Stimulated activated naive CD8-positive, alpha-beta T cell treated with anti-CD3 and anti-CD28 coated beads, Interleukin-15, amount 100 ng/mL, for 72 hours (primary cell): ENCODE measurements at places on chromosomes 5 and 9.

DNA sequence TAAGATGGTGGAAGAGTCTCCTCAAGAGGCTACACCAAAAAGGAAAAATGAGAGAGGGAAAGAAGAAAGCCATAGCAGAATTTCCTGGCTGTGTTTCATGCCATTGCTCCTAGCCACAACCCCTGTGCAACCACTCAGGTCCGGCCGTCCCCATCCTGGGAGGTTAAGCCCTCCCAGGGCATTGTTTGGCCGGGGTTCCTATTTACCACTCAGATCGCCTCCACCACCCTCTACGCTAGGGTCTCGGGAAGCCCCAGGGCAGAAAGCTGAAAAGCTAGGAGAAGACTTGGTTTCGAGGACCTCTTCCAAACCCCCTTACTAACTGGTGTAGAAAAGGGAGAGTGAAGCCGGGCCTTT lies 715 bp downstream of the RC3H2 start:
- DNase-seq = no peak

DNA sequence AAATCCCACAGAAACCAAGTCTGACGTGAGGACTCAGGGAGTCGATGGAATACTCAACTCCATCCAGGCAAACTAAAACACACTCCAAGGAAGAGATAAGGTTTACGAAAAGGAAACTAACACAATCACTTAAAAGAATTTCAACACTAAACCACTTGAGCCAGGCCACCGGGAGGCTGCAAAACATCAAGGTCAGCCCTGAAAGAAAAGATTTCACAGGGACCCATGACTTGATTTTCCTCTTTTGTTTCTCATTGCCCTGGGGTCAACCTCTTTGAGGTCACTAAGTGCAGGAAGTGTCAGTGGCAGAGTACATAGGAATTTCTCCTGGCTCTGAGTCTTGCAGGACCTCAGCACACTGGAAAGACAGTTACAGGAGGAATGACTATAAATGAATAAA lies 77.8 kb upstream of the TARS1 start:
- no peak for DNase-seq

DNA sequence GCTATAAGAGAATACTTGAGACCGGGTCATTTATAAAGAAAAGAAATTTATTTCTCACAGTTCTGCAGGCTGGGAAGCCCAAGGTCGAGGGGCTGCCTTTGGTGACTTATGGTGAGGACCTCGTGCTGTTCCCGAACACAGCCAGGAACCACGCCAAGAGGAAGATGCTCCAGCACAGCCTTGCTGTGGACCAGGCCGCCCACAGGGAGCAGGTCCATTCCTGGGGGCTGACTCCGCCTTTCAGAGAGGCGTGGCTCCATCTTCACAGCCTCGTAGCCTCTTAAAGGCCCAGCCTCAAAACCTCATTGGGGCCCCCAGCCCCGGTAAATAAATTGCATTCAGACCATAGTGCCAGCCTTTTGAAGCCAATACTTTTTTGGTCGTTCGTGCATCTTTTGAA lies 93.5 kb upstream of the CACNA1B start:
- no peak for DNase-seq

DNA sequence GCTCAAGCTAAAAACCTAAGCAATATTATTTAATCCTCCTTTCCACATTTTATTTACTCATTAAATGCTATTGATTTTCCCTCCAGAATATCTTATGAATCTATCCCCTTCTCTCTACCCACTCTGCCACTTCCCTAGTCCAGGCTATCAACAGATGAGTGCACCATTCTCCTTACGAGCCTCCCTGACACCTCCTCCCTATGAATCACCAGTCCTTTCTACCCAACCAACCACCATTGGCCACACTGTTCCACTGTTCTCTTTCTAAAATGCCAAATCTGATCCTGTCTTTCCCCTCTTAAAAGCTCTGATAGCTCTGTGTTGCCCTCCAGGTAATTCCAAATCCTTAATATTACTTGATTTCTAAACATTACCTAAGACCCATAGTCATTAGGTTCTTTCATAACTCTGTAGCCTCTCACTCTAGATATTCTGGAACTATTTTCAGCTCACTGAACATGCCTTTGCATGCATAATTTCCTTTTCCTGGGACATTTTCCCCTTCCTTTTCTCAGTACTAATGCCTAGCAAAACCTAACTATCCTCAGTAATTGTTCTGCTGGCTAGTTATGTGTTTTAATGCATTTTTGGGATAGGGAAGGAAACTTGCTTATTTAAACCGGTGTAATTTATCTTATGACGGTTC lies 126.3 kb downstream of the UNC13B start:
- DNase-seq = no peak

- no peak for DNase-seq
These were observed 2.4 kb downstream of the ATG12 start for GRCh38 chr5:115838885-115839518.

GRCh38 chr5:163439092-163439425 lies 1.7 kb downstream of the CCNG1 start:
- no peak for DNase-seq

GRCh38 chr5:83058726-83059125 lies 18.5 kb downstream of the TMEM167A start:
- DNase-seq = no peak

GRCh38 chr9:3292311-3292710 lies 233.5 kb downstream of the RFX3 start:
- DNase-seq = no peak

DNA sequence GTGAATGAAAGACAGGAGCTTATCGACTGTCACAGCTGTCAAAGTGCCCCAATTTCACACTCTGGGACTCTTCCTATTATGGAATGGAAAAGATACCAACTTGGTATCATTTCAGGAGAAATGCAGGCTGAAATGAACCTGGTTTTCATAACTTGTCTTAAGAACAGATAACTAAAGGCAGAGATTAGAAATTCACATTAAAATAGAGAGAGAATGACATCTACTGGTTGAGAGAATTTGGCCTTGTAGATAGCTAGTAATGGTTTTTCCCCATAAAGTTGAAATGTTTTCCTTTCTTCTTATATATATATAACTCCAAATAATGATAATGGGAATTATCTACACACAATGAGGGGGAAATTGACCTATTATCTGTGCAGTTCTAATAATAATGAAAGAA lies 600.2 kb upstream of the CCNG1 start:
- DNase-seq = no peak

- no peak for DNase-seq
These were observed 351.1 kb upstream of the RIOK2 start for GRCh38 chr5:97534166-97534565.

DNA sequence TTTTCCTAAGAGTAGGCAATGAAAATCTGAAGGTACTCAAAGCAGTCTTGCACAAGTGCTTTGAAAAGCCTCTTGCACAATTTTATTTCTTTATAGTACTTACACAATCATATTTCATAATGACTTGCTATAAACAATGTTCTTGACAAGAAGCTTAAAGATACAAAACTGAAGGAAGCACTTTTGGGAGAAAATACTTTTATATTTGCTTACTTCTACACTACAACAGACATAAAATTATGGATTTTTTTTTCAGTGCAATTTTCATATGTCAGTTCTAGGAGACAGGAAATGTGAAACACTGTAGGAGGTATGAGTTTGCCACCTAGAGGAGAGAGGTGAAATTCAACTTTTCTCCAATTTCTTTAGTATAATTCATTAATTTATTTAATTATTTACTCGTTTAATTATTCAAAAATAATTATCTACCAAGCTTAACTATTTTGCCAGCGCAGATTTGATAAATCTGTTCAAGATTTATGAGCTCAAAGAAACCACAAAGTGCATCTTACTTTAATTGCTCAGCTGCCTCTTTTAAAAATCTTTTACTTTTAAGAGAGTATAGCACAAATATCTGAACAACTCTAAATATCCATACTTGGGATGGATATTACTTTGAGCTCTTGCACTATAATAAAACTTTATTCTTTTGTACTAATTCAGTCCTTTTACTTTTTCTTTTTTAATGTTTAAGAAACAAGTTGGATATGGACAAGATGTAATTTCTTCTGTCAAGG lies 29.0 kb upstream of the CDKN2B start:
- no peak for DNase-seq

- DNase-seq = no peak
These were observed 450.5 kb downstream of the AGTPBP1 start for GRCh38 chr9:85291266-85291665.

DNA sequence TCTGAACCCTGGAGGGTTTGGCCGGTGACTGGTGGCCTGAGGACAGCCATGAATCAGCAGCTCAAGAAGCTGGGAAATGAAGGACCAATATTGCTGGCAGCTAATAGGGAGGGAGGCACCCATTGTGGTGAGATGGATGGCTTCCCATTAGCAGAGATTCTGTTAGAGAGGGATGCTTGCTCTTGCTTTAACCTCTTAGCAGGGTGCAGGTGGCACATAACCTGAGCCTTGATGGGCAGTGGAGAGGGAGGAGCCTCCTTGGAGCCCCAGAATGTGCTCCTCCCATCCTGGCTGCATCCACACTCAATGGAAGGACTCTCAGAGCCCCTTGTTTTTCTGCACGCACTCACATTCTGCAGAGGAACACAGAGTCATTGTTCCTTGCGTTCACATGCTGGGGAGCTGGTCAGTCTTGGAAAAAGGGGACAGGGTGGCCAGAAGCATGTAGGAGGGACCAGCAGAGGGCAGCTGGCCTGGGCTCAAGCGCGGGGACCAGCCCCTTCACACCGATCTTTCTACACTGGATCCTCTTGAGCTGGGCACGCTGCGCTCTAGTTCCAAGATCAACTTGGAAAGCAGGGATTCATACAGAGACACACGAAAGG lies 161.8 kb downstream of the MED10 start:
- no peak for DNase-seq

DNA sequence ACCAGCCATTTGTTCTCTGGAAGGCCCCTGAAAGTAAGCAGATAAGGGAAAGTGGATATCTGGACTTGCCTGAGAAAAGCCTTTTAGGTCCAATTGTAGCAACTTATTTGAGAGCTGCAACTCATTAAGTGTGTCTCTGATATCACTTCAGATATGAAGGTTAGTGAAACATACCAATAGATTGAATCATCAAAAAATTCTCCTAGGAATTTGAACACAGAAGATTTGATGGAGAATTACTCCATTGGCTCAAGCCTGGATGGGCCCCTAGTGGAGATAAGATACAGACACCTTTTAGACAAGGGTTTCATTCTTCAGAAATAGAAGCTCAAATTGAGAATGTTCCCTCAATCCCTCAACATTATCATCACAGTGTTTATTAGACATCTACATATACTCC lies 356.7 kb downstream of the NDUFS4 start:
- DNase-seq = no peak

GRCh38 chr9:38416461-38416860 lies 7.8 kb downstream of the IGFBPL1 start:
- DNase-seq = no peak

- DNase-seq = no peak
These were observed 157.5 kb upstream of the MAP1B start for GRCh38 chr5:71949772-71950171.

GRCh38 chr9:105357937-105358336 lies 89.9 kb upstream of the FSD1L start:
- peak; percentile 14 for DNase-seq

DNA sequence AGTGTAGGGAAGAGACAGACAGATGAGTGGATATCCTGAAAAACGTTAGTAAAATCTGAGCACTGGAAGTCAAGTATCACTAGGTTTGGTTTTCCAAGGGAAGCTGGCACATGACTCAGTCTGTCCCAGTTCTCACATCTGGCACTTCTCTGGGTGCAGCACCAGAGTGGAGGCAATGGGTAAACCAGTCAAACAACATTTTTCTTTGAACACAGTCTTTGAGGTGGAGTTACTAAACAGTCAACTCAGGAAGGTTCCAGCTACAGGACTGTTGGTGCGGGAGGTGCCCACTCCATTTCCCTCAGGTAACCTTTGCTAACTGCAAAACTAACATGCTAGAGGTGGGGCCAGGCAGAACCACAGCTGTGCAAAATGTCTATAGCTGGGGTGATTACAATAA lies 301.4 kb upstream of the RFX3 start:
- no peak for DNase-seq

DNA sequence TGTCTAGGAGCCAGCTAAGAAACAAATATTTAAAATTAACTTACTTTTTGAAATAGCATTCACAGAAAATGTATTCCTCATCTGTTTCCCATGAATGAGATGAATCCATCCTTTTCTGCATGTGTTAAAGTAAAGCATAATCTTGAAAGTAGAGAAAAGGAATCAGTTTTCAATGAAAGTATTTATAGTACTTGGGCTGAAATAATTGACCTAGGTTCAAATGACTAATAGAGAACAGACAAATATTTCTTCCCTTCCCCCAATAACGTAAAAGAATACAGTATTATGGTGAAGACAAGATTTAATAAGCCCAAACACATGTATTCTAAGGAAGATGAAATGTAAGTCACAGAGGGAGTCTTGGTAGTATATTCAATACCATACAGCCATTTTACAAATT lies 403.5 kb downstream of the ZNF608 start:
- no peak for DNase-seq

GRCh38 chr5:117682416-117682815 lies 1107.8 kb upstream of the SEMA6A start:
- DNase-seq = no peak

DNA sequence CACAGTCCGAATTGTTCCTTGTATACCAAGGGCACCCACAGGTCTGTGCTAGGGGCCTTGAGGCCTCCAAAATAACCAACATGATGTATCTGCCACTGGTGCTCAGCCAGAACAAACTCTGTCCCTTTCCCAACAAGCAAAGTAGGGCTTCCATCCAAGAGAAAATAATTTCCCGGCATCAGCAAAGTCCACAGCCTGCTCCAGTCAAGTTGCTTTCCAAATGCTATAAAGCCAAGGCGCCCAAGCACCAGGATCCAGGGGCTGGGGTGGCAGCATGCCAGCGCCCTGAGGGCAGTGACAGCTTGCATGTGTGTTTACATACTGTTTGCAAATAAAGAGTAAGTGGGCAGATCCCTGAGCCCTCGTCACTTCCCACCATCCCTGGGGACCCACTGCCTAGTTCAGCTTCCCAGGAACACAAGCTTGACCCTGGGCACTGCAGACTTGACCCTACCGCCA lies 155.9 kb downstream of the ERCC6L2 start:
- no peak for DNase-seq

DNA sequence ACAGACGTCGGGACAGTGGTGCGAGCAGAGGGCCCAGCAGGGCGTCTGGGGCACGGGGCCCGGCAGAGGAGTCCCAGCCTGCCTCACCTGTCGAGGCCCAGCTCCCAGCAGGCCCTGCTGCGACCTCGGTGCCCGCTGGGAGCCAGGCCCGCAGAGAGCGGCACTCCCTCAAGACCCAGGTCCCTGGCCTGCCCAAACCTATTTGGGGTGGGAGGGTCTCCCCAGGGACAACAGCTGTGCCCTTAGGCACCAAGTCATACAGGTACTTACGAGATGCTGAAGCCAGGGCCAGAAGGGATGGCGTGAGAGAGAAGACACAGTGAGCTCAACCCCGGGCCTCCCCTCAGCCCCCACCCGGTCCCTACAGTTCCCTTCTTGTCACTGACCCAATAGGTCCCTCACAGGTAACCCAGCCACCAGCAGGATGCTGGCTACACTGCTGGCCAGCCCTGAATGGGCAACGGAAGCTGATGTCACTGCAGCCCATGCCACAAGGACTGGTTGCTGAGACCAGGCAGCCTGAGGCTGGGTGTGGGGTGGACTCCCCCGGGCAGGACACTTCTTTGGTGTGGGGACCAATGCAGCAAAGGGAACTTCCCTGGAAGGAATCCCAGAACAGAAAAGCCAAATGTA lies 3.7 kb downstream of the NSMF start:
- peak; percentile 11 for DNase-seq

- no peak for DNase-seq
These were observed 36.9 kb downstream of the CLINT1 start for GRCh38 chr5:157821822-157822622.

GRCh38 chr5:34554641-34555040 lies 101.5 kb upstream of the RAI14 start:
- no peak for DNase-seq
